ENCODE measurements at places on chromosomes 4 and X. TPM values are rescaled to one million over a fixed set of nuclear protein-coding genes. Genes with fewer than 3 reads are reported as not detected.
A peak's percentile ranks its signal among the peaks of the same experiment; 100 is the strongest.

GRCh38 chr4:113955411-113955810 is 24.0 kb downstream of the ARSJ start:
- no peak for DNase-seq

The MCTS1 gene
- 25.0 TPM for total RNA-seq

DNA sequence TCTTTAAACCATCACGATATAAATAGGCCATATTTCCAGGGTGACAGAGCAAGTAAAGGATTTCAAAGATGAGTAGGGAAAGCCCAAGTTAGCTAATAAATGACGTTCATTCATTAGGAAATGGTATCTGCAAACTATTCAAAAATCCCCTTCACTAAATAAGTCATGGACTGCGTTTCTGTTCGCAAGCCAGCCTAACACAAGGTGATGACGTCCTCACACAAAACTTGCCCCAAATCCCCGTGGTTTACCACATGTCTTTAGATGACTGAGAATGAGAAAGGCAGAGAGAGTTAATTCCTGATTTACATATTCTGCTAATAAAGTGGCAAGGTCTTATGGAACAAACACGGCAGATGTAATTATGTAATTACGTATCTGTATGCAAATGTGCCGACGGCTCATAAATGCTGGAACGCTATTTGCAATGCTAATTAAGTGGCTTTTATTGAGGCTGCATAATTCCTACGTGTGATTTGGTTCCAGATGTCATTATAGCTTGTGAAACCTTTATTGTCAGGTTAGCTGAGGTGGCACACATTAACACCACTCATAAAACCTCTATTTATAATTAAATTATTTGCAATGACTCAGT is 437.7 kb upstream of the FRG1 start:
- DNase-seq: no peak

The CLIC2 gene
- total RNA-seq: 55.8 TPM

DNA sequence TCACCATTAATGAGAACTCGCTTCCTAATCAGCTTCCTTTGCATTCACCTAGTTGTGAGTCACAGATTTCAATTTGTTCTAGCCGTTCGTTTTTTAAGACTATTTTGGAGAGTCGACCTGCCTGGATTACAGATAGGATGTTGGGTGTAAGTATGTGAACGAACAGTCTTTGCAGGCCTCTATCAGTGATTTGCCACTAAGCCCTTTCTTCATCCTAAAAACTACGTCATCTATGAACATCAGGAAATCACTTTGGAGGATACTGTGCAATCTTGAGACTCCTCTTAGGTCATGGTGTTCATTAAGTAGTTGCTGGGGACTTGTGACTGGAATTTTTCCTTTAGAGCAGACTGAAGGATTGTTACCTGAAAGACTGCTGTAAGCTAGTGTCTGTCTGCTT is 1.1 kb downstream of the POLA1 start:
- DNase-seq: no peak

The ETDA gene
- not detected for total RNA-seq

DNA sequence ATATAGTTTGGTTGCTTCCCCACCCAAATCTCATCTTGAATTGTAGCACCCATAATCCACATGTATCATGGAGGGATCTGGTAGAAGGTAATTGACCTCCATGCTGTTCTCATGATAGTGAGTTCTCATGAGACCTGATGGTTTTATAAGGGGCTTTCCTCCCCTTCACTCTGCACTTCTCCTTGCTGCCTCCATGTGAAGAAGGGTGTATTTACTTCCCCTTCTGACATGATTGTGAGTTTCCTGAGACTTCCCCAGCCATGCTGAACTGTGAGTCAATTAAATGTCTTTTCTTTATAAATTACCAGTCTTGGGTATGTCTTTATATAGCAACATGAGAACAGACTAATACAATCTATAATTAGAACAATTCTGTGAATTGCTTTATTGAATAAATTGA is 11.9 kb upstream of the DCAF4L1 start:
- no peak for DNase-seq

DNA sequence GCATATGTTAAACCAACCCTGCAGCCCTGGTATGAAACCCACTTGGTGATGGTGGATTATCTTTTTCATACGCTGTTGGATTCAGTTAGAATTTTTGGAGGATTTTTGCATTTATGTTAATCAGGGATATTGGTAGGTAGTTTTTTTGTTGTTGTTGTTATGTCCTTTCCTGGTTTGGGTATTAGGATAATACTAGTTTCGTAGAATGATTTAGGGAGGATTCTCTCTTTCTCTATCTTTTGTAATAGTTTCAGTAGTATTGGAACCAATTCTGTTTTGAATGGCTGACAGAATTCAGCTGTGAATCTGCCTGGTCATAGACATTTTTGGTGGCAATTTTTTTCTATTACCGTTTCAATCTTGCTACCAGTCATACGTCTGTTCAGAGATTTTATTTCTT is 305.4 kb downstream of the IDS start:
- no peak for DNase-seq

The SULT1E1 gene
- not detected for total RNA-seq

DNA sequence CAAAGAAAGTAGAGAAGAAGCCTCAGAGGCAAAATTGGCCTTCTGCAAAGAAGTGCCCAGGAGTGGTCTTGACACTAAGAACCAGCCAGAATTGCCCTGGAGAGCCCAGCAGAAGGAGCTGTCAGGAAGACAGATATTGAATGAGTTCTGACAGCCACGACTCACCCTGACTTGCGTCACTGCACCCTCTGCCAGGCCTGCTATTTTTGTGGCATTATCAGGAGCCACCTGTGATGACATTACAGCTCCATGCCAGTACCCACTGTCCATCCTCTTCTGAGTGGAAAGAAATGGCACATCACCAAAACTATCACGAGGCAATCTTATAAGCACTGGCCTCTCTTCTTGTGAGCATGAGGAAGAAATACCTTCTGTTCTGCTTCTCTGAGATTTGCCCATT is 67.7 kb downstream of the SMIM20 start:
- DNase-seq: no peak

DNA sequence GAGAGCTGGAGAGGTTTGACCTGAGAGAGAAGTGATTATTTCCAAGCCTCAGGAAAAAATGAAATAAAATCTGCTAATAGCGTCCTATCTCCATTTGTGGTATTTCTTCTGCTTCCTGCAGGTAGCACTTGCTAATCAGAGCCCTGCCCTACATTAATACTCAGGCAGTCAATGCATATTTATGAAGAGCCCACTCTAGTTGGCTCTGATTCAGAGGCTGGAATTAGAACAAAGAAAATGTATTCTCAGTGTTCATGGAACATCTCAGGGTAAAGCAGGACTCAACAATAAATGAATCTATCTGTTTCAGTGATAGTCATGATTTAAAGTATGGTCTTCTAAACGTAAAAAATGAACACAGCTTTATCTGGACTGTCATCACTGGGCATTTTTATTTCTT is 1.4 kb upstream of the ATP8A1 start:
- DNase-seq: no peak

- DNase-seq: no peak
Observed at GRCh38 chrX:70553516-70553915, 108.9 kb downstream of the DLG3 start.

DNA sequence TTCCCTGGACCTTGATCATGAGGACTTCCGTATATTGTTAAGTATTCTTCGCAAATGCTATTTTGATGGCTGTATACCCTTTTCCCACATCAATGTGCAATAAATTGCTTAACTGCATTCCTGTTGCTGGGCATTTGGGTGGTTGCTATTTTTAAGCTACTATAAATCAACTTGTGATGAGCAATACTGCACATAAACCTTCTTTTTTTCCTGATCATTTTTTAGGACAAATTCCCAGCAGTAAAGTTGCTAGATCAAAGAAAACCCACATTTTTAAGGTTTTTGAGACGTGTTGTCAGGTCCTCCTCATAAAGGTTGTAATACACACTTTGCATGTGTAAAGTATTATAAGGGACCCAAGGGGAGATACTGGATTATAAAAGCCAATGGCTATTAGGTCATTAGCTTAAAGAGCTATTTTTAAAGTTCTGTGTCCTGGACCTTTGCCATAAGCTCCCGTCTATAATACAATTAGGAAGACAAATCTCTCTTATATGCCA is 35.6 kb downstream of the LIMCH1 start:
- no peak for DNase-seq

GRCh38 chr4:14518136-14518535 is 484.1 kb upstream of the CPEB2 start:
- no peak for DNase-seq

The PCDH19 gene
- 0.49 TPM for total RNA-seq

- DNase-seq: no peak
Observed at GRCh38 chr4:53541577-53542206, 49.6 kb downstream of the LNX1 start.

GRCh38 chr4:139083607-139083955 is 68.0 kb downstream of the NOCT start:
- peak; percentile 65 for DNase-seq

- peak; percentile 64 for DNase-seq
Observed at GRCh38 chr4:15003401-15003890, 1.2 kb downstream of the CPEB2 start.

DNA sequence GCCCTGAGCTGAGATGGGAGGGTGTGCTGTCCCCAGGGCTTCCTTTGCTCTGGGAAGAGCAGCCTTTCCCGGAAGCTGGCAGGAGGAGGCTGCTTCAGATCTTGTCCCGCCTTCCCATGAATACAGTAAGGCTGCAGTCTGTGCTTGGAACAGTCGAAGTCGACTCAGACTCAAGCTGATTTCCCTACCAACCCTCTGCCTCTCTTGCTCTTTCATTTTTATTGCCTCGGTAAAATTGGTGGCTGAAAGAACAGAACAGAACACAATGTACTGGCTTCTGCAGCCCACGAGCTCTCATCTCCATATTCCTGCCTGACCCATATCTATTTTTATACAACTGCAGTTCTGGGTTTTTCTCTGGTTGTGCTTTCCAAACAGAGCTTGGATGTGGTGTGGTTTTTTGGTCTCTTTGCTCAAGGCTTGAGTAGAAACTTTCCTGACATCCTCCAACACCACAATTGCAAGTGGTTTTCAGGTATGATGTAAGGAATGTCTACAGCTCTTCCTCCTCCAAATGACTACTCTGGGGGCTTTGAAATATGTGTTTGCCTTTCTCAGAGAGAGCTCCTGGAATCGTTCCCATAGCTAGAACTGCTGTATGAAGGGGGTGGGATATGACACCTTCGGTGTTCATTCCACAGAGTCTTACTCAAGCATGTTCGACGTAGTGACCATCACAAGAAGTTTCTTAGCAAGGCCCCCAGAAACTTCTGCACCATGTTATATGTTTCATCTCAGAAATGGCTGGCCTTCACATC is 61.3 kb downstream of the ENPP6 start:
- DNase-seq: no peak

DNA sequence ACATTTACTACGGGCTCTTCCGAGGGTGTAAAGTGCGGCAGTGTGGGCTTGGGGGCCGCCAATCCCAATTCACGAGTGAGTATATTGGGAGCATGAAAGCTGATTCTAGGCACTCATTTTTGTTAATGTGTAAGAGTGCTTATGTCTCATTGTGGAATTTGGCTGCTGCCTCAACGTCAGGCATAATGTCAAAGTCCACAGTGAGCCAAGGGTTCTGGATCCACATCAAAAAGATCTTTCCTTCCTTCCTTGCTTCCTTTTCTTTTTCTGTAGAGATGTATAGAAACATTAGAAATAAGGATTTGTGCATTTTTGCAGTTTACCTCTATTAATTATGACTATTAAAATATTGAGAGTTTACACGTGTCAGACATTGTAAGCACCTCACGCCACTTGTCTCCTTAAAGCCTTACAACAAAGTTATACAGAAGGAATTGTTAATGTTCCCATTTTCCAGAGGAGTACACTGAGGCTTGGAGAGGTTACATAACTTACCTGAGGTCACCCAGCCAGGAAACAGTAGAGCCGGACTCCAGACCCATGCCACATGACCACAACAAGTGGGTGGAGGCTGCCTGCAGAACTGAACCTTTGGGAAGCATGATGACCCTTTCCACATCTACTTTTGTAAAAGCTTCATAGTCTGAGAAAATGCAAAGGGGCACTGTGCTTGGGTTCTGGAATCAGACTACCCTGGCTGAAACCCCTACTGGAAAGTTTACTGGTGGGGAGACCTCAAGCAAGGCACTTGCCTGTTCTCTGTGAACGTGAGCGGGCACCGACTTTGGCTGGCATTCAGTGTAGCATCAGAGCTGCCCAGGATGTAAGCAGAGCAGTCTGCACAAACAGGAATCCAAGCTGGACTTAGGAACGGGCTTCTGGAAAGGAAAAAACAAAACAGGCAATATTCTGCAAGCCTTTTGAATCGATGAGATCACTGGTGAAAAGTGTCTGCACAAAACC is 761 bp downstream of the CLRN2 start:
- DNase-seq: no peak

DNA sequence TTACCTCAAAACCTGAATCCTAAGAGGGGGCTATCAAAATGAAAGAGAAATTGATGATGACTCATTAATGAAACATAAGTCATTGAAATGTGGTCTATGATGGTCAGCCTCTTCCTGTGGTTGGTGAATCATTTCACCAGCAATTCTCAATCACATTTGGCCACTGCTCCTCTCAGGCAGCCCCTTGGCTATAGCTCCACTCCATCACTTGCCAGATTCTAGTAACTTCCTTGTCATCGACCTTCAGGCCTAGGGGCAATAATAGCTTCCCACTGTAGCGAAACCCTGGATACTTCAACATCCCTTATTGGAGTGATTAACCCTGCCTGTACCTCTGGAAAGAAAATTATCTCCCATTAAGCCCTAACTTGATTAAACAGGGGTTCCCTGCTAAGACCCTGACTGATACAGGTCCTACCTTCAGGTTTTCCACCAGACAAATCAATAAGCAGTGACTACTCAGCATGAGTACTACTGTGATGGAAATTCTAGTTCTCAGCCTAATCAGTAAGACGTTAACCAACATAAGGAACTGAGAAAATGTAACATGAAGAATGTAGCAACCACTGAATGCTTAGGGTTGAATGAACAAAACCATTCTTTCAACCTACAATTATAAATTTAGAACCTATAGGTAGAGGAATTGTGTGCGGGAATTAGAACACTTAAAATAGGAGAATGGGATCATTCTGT is 30.4 kb downstream of the ADH7 start:
- no peak for DNase-seq

DNA sequence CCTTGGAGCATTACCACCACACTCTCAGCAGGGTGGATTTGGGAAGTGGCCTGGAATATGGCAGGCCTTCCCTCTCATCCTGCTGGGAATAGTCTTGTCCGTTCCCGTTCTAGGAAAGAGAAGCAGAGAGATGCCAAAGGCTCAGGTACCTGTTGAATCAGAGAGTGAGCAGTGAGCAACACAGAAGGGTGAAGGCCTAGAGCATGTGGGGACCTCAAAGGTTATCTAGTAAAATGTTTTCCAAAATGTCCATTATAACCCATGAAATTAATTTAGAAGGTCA is 30.8 kb downstream of the SLC16A2 start:
- no peak for DNase-seq

DNA sequence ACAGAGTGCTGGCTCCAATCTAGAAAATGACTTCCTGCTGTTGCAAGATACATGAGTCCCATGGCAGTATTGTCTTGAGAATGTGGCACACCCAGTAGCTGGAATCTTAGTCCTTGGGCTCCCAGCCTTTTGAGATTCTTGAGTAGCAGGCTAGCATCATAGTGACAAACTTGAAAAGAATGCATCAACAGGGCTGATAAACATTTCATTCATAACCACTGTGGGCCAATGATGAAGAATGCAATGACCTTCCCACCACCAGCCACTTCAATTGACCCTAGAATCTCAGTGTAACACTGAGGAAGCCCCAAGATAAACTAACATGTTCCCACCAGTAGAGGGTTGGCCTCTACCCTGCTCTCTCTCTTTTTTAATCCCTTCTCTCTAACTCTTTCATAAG is 329.3 kb downstream of the GBA3 start:
- DNase-seq: no peak
